ENCODE measurements at places on chromosomes 5 and 9.
A peak's percentile ranks its signal among the peaks of the same experiment; 100 is the strongest.

- no peak for DNase-seq
These were observed 88.7 kb downstream of the DAP start for GRCh38 chr5:10672146-10673016.

DNA sequence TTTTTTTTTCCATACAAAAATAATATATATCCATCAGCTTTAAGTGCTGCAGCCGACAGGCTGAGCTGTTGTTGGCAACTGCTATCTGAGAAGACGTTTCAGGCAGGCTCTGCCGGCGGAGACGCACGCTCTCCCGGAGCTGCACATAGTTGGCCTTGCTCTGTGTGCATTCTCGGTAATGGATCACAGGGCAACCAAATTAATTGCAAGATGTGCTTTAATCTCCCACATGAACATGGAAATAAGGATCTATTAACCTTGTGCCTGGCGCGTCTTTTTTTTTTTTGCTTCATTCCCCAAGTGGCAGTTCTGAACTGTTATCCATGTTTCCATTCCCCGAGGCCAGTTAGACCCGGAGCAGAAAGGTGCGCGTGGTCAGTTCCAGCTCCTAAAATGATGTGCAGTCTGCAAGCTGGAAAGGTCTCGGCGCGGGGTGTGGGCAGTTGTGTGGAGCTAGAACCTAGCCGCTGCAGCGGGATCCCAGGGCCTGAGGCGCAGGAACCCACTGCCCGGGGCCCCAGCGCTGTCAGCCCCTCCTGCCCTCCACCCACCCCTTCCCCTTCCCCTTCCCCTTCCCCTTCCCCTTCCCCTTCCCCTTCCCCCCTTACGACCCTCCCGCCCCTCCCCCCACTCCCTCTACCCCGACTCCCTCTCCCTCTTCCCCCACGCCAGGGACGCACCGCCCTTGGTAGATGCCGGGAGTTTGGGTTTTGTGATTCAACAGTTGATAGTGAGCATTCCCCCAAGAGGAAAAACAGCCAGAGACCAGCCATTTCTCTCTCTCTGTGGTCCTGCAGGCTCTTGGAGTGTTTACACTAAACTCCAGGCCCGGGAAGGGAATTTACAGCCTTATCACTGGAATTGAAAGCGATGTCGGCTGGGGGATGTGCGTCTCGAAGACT is 137.8 kb downstream of the CEP120 start:
- no peak for DNase-seq

DNA sequence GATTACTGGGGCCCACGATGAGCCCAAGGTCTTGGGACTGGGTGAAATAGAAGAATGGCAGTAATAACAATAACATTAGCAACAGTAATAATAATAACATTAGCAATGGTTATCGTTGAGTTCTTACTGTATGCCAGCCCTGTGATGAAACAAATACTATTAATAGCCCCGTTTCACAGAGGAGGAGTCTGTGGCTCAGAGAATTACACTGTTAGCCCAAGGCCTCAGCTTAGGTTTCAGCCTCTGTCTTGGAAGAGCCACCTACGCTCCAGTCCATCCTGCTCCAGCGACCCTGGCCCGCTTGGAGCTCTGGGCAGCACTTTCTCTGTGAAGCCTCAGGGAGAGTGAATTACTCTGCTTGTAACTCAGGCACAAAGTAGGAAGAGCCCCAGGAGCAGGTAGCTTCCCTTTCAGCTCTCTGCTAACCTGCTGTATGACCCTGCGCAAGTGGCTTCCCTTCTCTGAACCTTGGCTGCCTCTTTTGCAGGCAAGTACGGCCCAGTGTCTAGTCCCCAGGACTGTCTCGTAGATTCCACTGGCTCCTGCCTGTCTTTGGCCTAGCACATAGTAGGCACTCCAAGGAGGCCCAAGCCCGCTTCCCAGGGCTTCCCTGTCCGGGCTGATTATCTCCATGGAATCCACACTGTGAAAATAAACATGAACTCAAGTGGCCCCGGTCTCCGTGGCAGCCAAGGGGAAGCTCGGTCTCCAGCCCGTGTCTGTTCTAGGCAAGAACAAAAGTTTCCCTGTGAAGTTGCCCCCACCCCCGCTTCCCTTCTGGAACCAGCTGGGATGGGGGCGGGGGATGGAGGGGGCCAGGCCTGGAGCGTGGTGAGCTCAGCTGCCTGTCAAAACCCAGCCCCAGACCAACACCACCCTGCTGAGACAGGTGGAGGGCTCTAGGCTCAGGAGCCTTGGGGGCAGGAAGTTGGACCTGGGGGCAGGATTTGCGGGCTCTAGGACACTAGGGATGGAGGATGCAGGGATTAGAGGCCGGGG is 26.2 kb upstream of the LMX1B start:
- DNase-seq: no peak

DNA sequence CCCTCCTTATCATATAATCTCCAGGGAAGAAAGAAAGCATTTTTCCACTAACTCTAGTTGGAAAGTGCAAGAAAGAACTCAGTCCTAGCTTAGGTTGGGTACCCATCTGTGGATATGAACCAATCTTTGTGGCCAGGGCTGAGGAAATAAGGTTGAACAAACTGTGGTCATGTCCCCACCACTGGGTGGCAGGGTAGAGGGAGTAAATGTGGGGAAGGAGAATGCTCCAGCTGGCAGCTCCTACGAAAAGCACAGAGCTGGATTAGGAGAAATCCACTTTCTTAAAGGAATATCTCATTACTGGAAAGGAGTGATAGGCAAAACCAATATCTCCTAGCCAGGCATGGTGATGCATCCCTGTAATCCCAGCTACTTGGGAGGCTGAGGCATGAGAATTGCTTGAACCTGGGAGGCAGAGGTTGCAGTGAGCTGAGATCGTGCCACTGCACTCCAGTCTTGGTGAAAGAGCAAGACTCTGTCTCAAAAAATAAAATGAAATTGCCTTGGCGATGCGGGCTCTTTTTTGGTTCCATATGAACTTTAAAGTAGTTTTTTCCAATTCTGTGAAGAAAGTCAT is 175.1 kb downstream of the CCDC192 start:
- DNase-seq: peak; percentile 26

DNA sequence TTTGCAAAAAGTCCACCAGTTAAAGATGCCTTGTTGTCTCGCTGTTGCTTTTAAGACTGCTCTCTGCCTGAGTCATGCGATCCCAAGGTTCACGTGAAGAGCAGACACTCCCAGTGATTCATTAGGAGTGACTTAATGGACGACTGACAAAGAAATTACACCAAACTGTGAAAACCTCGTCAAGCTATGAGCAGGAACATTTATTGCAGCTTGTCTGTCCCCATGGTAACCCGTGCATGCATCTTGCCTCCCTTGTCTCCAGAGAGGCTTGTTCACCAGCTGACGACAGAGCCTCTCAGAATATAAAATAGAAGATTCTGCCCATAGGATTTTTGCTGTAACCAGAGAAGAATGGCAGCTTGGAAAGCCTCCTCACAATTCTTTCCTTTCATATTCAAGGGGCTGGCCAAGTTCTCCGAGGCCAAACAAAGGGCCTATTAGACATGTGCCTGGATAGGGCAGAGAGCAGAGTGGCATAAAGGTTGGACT is 352.7 kb downstream of the SPOCK1 start:
- DNase-seq: no peak

GRCh38 chr5:173537228-173537627 is 79.2 kb downstream of the BOD1 start:
- DNase-seq: no peak

DNA sequence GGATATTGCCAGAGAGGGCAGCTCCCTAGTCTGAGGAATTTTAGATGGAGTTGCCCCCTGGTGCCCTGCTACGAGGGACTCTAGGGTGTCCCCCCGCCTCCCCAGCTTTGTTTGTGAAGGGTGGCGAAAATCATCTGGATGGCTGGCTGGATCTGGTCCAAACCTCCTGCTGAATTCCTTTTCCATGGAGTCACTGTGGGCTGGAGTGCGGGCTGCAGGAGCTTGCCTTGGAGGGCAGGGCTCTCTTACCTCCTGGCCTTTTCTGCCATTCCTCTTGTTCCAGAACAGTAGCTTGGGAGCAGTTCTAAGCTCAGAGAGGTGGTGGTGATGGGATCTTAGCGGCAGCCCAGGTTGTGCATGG is 2.1 kb downstream of the SYNPO start:
- no peak for DNase-seq

GRCh38 chr5:53249529-53250200 is 140.1 kb upstream of the MOCS2 start:
- DNase-seq: no peak

DNA sequence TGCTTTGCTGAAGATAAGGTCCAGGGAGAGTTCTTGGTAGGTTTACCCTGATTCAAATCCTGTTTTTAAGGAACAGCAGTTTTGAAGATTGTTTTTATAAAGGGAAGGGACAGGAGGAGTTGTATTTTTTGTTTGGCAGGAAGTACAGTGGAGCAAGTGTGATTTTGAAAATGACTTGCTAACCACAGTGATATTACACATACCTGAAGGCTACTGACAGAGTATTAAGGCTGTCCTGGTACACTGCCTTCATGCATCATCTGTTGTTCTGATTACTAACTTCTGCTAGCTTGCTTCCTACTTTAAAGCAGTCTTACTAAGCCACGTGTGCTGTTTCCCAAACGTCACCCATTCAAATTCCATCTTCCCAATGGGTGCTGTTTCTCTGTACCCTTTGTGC is 559.5 kb upstream of the SGCD start:
- DNase-seq: no peak

GRCh38 chr5:112975721-112976431 is 722 bp upstream of the DCP2 start:
- DNase-seq: no peak

GRCh38 chr5:73233461-73234203 is 60.6 kb downstream of the TMEM174 start:
- DNase-seq: no peak

DNA sequence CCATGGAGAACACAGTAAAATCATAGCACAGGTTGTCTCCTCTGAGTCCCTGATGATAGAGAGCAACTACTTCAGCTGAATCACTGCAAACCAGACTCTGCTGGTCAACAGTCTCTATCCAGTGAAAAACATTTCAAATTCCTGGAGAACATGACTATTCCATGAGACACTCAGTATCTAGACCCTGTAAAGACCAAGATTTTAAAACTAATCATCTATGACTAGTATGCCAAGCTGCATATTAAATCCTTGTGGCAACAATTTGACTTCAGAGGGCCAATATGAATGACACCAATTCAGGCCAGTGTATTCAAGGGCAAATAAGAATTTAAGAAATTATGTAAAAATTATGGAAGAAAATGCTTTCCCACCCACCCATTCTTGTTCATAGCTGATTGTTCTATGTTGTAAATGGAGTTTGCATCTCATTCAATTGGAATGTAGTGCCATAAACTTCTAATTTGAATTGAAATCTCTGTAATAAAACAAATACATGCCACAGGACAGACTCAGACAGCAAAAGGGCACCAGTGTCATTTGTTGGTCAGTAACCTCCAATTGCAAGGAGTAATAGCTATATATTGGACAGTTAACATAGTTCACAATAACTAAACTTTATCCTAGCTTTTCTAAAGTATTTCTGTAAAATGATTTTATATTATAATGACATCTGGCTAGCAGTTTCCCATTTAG is 80.1 kb upstream of the LPAR1 start:
- DNase-seq: no peak

DNA sequence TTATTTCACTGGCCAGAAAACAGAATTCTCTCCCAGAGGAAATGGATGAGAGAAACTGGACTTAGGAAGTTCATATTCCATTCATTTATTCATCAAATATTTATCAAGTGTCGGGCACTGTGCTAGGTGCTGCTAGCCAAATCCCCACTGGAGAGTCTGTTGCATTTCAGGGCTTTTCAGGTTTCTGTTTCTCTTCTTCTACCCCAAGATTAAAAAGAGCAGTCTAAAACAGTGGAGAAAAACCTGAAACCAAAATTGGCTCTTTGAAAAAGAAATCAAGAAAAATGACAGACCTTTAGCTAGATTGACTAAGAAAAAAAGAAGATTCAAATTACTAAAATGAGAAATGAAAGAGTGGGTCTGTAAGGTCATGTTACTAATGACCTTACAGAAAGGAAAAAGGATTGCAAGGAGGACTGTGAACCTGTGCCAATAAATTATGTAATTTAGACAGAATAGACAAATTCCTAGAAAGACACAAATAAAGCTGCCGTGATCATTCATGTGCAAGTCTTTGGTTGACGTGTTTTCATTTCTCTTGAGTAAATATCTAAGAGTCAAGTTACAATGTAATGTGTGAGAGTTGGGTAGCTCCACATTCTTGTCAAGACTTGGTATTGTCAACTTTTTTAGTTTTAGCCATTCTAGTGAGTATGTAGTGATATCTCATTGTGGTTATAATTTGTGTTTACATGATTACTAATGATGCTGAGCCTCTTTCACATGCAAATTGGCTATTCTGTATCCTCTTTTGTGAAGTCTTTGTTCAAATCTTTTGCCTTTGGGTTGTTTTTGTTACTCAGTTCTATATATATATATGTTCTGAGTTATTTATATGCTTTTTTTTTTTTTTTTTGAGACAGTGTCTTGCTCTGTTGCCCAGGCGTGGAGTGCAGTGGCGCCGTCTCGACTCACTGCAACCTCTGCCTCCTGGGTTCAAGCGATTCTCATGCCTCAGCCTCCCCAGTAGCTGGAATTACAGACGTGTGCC is 23.7 kb downstream of the SNX30 start:
- DNase-seq: no peak

- no peak for DNase-seq
These were observed 587 bp downstream of the OR2Y1 start for GRCh38 chr5:180739271-180739670.

- DNase-seq: no peak
These were observed 531.1 kb downstream of the CETN3 start for GRCh38 chr5:89878140-89879132.

DNA sequence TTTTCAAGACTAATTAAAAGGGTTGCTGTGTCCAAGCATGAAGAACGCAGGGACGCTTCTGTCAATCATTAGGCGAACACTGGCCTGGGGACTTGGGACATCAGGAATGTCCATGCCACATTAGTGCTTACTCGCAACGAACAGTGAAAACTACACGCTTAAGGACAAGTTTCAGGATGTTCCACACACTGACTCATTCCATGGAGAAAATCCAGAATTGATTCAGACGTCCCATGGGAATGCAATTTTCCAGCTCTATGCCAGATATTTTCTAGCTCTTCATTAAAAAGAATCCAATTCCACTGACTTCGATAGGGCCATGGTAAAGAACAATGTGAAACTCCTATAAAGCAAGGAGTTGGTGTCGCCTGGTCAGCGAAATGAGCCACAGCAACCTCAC is 98.2 kb downstream of the CAMSAP1 start:
- no peak for DNase-seq

GRCh38 chr5:54671111-54671531 is 153.6 kb downstream of the SNX18 start:
- no peak for DNase-seq

GRCh38 chr9:84781458-84781857 is 111.9 kb downstream of the NTRK2 start:
- DNase-seq: peak; percentile 28

GRCh38 chr9:104747245-104747564 is 278 bp upstream of the NIPSNAP3A start:
- no peak for DNase-seq

Data from activated CD8-positive, alpha-beta T cell treated with anti-CD3 and anti-CD28 coated beads, Interleukin-2, amount 10 ng/mL, durations not matched to agents 7 days and 5 days (primary cell).